Activated CD8-positive, alpha-beta memory T cell treated with anti-CD3 and anti-CD28 coated beads for 1 hour (primary cell): ENCODE measurements at places on chromosomes 6 and 20.

- no peak for DNase-seq
Measured at GRCh38 chr20:43667341-43668132, 623 bp downstream of the MYBL2 start.

GRCh38 chr6:47129129-47129528 lies 87.0 kb upstream of the ADGRF1 start:
- no peak for DNase-seq

DNA sequence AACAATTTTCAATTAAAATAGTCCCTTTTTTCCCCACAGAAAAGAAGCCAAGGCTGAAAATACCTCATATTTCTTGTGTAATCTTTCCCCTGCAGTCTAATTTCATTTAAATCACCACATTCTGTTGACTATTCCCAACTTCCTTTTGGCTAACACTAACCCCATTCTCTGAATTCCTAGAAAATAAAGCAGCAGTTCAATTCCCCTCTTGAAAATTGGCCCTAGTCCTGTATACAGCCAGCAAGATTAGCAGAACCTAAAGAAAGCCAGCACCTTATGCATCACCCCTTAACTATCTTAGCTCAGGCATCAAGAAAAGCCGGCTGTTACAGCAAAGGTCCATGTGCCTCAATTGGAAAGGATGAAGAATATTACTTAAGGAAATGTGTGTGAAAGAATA lies 69.7 kb downstream of the MDN1 start:
- no peak for DNase-seq

- DNase-seq, result no peak
Measured at GRCh38 chr20:54219751-54220426, 12.0 kb downstream of the PFDN4 start.

- DNase-seq, result no peak
Measured at GRCh38 chr6:132107896-132108295, 156.7 kb upstream of the CCN2 start.

GRCh38 chr6:36962874-36963273 lies 8.3 kb downstream of the PI16 start:
- DNase-seq, result no peak
